Amygdala (tissue), 56 donors: ENCODE measurements at places on chromosomes 7 and 10.

DNA sequence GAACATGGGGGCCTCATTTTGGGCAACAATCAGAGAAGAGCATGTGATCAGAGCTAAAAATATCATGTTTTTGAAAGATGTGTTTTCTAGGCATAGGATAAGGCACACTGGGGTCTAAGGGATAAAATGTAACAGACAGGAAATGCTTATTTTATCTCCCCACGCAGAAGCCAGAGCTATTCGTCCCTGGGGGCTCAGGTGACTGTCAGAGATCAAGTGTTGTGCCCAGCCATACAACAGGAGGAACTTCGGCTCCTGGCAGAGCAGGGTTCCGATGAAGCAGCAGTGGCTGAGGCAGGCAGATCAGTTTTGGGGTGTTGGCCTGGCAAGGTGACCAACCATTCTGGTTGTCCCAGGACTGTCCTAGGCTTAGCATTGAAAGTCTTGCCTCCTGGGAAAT, 15.2 kb downstream of the NPY start:
- no peak for DNase-seq

- no peak for DNase-seq
Measured at GRCh38 chr10:129090618-129091366, 376.2 kb upstream of the MGMT start.

DNA sequence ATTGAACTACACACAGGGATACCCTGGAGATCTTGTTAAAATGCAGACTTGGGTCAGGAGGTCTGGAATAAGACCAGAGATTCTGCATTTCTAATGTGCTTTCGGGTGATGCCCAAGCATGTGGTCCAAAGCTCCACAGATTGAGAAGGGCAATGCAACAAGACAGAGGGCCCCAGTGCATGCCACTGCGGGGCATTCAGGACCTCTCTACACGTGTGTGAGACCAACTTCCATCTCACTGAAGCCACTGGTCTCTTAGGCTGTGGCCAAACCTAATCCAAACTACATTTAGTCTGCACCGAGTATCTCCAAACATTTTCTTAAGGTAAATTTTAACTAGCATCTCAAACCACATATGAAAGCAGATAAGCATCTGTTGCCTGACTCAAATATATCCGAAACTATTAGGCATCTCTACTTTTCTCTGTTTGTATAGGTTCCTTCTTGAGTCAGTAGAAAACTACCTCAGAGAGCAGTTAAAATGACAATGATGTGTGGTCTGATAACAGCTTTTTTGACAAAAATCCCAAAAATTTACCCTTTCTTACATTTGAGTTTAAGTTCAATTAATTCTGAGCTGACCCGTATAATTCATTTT, 107.5 kb downstream of the ELMO1 start:
- DNase-seq: no peak

- no peak for DNase-seq
Measured at GRCh38 chr7:84277628-84278224, 83.1 kb upstream of the SEMA3A start.

DNA sequence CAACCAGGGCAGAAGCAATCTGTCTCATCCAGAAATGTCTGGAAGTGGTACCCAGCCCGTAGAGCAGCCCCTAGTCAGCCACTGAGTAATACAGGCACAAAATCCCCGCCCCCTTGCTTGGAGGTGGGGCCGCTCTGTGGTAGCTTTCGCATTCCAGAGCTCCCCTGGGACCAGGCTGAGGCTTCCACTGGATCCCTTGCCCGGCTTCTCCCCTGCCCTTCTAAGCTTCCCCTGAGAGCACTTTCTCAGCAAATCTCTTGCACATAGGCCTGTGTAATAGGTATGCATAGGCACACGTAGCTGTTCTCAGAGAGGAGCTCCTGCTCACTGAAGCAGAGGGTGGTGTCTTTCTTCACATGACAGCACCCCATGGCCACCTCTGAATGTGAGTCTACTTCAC, 144.2 kb downstream of the BMS1 start:
- DNase-seq: no peak

- DNase-seq: no peak
Measured at GRCh38 chr10:73017955-73018480, 63.4 kb upstream of the PLA2G12B start.

- no peak for DNase-seq
Measured at GRCh38 chr10:95976362-95977229, 66.8 kb upstream of the CCNJ start.

GRCh38 chr10:44859546-44860285, 51.4 kb upstream of the TMEM72 start:
- DNase-seq: no peak

DNA sequence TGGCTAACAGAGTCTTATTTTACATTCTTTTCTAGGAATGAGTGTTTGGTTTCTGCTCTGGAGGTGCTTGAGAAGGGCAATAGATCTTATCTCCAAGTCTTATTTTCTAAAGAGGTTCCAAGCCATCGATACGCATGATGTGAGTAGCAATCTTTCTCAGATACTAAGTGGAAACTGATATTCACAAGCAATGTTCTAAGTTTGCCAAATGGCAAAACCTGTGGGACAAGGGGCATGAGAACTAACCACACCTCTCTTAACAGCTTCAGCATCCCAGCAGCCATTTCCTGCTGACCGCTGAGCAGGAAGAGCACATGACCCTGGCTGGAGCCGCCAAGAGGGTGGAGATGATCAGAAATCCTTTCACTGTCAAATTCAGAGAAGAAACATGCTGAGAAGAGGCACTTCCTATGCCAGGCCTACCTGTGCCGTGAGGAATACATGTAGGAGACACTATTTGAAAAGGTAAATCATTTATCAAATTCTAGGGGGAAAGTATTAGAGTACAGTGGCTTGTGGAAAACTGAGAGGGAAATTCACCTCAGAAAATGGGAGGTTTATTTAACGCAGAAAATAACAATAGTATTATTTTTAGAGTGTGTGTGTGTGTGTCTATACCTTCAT, 35.2 kb downstream of the CCDC71L start:
- no peak for DNase-seq

- no peak for DNase-seq
Measured at GRCh38 chr7:27399791-27400567, 157.4 kb downstream of the EVX1 start.

DNA sequence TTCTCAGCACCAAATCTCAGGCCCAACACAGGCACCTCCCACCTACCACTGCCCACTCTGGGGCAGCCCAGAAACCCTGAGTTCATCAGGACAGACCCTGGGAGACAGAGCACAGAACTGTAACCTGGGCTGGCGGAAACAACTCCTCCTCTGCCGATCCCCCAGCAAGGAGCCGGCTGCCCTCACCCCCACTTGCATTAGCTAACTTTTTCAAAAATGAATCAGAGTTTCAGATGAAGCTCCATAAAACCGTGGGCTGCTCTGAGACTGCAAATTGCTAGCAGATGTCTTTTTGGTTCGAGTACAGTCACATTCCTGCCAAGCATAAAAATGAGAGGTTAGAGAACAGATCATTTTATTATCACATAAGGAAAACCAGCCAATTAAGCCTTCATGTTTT, 93.4 kb upstream of the PARD3 start:
- DNase-seq: peak; percentile 21

DNA sequence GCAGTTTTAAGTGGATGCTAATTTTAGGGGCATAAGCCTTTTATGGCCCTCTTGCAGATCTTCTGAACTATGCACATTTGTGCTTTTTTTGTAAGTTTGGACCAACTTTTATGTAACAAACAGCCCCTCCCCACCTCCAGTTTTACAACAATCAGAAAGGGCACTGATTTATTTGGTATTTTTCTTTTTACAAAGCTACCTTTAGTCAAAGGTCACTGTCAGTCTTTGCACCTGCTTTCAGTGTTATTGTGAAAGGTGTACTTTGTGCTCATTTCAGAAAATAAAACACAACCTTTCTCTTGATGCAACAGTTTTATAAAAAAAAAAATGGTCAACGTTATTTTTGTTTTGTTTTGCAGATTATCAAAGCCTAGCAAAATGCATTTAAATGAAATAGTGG, 39.2 kb downstream of the MPLKIP start:
- no peak for DNase-seq

- DNase-seq: no peak
Measured at GRCh38 chr10:89114846-89115625, 92.1 kb downstream of the CH25H start.
